Stimulated activated CD4-positive, alpha-beta T cell treated with anti-CD3 and anti-CD28 coated beads, Interleukin-15, amount 100 ng/mL, for 1 hour (primary cell): ENCODE measurements at places on chromosomes 12 and 14.

GRCh38 chr12:52956987-52957386 lies 8.1 kb downstream of the KRT18 start:
- no peak for DNase-seq

- no peak for DNase-seq
Observed at GRCh38 chr12:98771811-98772752, 127.0 kb downstream of the APAF1 start.

DNA sequence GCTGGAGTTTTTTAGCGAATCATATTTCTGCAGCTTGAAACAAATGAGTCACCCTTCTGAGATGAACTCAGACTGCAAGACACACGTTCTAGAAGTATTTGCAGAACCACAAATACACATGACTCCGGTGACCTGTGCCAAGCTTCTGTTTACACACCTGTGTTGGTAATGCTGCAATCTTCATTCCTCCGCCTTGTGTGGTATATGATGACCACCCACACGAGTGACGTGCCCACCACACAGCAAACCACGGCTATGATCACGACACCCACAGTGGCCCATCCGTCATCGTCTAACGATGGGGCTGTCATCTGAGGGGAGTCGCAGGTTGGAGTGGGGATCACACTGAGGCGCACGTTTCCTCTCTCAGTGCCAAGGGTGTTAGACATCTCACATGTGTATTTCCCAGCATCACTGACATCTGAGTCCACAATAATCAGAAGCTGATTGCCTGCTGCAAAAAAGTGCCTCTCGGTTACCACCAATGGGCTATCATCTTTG lies 43.0 kb downstream of the LRIG3 start:
- no peak for DNase-seq

GRCh38 chr12:24482882-24483604 lies 465.9 kb downstream of the BCAT1 start:
- DNase-seq = no peak

DNA sequence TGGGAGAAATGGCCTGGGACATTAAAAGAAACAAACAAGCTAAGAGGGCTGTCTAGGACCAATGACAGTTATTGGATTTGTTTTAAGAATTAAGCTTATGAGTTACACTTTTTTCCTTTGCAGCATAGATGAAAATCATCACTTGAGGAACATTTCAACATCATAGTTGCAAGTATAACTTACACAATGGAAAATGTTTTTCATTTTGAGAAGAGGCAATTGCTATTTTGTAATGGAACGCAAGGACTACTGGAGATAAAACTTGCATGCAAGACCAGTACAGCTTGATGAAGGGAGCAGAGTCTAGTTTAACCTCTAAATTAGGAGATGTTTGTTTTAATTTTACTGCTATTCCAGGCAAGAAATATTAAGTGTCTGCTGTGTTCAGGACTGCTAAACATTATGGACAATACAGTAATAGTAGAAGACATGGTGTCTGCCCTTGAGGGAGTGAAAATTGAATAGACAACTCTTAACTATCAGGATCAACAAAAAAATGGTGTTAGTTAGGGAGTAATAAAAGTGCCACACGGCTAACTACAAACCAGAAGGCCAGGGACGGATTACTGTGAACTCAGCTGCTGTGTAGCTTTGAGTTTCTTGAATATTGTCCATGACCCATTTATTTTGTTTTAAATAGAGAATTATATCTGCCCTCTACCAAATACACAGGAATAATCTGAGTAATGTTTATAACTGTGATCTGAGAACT lies 374.5 kb downstream of the RAD51B start:
- no peak for DNase-seq

DNA sequence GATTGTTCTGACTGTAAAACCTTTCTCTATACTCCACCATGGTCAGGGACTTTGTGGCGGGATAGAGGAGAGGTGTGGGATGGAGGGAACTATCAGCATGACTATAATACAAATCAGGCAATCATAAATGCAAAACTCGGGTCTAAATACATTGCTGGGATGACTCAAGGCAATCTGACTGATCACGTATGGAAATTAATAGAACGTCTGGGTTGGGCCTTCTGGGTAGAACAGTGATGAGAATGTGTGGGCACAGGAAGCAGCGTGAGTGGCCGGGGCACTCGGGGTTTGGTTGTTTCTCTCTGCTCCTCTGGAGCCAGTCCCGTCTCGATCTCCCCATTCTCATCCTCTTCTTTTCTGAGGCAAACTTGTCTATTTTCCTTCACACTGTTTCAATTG lies 485.8 kb downstream of the VRK1 start:
- DNase-seq = no peak

DNA sequence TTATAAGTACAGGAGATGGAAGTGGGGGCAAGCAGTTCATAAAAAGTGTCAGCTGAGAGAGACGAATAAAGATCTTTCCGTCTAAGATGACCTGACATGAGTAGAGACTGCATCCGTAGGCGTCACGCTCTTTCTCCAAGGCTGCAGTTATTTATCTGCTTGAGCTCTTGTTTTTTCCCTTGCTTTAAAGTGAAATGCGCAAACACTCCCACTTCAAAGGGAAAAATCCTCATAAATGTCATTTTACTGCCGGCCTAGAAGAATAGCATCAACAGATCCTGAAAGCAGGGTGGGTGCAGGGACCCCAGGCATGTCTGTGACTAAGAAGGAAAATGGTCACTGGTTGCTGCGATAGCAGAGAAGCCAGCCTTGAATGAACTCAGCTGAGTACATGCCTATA lies 647.4 kb downstream of the MED13L start:
- no peak for DNase-seq

DNA sequence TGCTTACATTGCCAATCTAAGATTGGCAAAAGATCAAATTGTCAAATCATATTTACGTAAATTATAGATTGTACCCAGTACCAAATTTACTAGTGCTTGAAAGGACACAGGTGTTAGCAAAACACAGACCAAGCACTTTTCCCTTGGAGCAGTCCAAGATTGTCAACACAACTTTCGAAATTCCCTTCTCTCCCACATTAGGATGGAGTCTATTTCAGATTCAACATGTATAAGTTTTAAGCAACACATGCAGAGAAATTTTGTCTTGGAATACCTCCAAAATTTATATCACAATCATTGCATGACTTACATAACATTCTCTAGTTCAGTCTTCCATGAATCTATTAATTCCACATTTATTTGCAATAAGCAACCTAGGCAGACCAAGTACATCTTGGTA lies 74.9 kb upstream of the SLCO1C1 start:
- no peak for DNase-seq

DNA sequence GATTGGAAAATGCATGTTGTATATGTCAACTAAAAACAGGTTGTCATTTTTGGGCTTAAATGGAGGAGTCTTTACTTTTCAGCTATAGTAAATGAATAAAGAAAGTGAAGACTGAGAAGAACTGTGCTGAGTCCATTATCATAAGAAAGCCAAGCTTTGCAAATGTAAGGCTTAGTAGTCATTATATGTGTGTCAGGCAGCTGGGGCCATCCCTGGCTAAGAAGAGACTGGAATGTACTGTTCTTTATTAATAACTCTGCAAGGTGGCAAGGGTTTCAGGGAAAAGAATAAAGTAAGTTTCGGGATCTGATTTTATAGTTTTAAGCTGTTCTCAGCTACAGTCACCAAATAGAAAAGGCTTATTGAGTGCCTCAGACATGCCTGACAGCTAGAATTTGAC lies 48.7 kb downstream of the SRGAP1 start:
- no peak for DNase-seq

DNA sequence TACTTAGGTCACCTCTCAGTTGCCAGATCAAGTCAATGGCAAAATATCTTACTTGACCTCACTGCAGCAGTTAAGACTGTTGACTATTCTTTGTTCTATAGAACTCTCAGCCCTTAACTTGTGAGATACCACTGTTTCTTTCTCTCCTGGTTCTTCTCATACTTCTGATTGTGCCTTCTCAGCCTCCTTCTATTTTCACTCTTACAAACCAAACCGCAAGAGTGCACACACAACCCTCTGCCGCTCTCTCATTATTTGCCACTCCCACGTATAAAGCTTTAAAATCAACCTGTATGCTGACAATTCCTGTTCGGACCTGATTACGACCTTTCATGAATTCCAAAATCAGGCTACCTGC lies 4.5 kb downstream of the E2F7 start:
- no peak for DNase-seq

GRCh38 chr12:18224745-18225144 lies 36.6 kb upstream of the PIK3C2G start:
- no peak for DNase-seq

GRCh38 chr14:31232081-31232480 lies 24.5 kb upstream of the HECTD1 start:
- DNase-seq = no peak

- no peak for DNase-seq
Observed at GRCh38 chr12:81987371-81987770, 228.2 kb upstream of the PPFIA2 start.

GRCh38 chr14:103023881-103024473 lies 33.4 kb downstream of the CDC42BPB start:
- no peak for DNase-seq

DNA sequence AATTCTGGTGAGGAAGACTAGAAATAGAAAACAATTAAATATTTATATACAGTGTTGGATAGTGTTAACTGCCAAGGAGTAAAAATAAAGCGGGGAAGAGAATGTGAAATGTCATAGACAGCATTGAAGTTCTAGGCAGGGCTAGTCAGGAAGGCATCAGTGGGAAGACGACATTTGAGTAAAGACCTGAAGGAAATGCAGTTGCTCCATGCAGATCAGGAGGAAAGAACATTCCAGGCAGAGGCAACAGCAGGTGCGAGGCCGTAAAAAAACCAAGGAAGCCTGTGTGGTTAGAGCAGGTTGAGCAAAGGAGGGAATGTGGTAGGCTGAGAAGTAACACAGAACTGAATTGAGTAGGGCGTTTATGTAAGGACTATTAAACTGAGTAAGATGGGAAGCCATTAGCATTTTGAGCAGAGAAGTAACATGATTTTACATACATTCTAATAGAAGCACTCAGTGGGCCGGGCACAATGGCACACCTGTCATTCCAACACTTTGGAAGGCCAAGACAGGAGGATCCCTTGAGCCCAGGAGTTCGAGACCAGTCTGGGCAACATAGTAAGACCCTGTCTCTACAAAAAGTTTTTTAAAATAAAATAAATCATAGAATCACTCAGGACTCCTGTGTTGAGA lies 14.9 kb downstream of the SLC35E3 start:
- no peak for DNase-seq

- no peak for DNase-seq
Observed at GRCh38 chr12:48028541-48029431, 24.5 kb upstream of the COL2A1 start.

DNA sequence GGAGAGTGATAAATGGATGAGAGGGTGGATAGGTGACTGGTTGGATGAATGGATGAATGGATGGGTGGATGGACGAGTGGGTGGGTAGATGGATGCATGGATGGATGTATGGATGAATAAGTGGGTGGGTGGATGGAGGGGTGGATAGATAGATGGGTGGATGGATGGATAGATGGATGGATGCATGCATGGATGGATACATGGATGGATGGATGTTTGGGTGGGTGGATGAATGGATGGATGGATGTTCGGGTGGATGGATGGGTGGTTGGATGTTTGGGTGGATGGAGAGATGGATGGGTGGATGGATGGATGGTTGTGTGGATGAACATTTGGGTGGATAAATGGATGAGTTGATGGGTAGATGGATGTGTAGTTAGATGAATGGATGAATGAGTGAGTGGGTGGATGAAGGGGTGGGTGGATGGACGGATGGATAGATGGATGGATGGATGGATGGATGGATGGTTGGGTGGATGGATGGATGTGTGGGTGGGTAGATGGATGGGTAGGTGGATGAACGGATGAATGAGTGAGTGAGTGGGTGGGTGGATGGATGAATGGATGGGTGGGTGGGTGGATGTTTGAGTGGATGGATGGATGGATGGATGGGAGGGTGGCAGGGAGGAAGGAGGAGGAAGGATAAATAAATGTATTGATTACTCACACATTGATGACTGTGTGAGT lies 9.7 kb upstream of the TMEM179 start:
- no peak for DNase-seq

DNA sequence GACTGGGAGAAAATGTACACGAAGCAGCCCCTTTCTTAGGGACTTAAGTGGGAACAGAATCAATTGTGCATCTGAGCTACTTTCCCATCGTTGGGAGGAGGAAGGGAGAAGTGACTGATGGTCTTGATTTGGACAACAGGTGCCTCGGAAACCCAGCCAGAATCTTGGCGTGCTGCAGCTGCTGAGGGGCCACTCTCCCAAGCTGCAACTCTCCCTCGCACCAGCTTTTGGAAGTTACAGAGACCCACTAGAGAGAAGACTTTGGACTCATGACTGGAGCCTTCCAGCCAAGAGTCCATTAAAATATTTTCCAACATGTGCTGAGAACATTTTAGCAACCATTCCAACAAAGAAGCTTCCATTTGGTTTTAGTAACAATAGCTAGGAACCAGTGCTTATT lies 52.3 kb downstream of the GNS start:
- no peak for DNase-seq

DNA sequence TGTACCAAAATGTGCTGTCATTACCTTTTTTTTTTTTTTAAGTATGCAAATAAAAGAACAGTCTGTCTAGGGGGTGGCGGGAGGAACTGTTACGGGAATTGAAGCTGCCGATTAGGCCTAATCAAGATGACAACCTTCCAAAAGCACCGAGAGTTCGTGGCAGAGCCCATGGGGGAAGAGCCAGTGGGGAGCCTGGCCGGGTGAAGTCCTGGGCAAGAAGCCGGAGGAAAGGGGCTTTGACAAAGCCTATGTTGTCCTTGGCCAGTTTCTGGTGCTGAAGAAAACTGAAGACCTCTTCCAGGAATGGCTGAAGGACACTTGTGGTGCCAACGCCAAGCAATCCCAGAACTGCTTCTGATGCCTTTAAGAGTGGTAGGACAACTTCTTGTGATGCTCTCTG lies 42.6 kb downstream of the ACTN1 start:
- DNase-seq = no peak

- DNase-seq = no peak
Observed at GRCh38 chr12:87117526-87117925, 861.3 kb upstream of the MGAT4C start.

DNA sequence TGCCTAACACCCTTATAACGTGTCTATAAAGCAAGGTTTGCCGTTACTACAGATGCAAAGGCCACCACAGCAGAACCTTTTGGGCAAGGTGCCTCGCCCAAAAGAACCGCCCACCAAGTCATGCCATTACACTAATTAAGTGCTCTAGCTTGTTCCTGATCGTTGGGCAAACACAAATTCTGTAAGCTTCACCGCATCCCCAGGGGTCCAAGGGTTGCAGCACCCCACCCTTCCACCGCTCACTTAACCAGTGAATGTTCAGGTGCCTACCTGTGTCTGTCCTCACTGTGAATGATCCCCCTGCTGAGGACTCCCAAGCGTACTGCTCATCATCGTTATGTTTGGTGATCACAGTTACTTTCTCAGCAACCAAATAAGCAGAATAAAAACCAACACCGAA lies 1.4 kb downstream of the HSP90AA1 start:
- no peak for DNase-seq

DNA sequence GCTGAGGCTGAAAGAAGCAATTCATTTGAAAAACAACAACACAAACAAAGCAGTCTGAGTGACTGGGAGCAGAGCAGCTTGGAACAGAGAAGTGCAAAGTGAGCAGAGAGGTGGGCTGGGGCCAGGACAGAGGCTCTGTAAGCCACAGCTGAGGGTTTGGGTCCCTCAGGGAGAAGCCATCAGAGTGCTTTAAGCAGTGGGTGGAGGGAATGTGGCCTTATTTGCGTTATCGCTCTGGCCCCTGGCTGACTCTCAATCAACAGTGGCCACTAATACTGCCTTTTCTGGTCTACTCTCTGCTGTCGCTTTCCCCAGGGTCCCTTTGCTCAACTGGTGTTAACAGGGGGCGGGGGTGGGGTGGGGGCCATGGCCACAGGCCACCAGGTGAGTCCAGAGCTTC lies 44.2 kb downstream of the IRF2BPL start:
- no peak for DNase-seq
